ENCODE measurements at places on chromosomes 3 and 15.
A peak's percentile ranks its signal among the peaks of the same experiment; 100 is the strongest.

DNA sequence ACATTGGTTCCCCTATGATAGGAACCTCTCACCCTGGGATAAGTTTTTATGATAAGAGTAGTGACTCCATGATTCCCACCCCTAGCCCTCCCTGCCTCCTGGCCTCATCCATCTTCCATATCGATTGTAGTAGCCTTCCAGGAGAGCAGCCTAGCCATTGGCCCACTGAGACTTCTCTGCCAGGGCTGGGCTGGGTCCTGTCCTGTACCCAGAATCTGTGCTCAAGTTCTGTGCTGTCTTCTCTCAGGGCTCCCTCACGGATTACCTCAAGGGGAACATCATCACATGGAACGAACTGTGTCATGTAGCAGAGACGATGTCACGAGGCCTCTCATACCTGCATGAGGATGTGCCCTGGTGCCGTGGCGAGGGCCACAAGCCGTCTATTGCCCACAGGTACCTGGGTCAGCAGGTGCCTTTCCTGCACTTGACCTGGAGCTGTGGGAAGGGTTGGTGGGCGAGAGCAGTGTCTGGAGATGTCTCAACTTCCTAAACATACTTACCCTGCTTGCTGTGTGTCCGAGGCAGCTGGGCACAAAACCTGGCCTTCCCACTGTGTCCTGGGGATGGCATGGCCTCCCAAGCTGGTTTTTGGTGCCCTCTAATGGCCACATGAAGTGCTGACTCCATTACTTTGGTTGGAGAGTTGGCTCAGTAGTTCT is 16.6 kb upstream of the EXOG start:
- no peak for DNase-seq

- no peak for DNase-seq
Measured at GRCh38 chr15:89803941-89804800, 10.5 kb downstream of the ANPEP start.

DNA sequence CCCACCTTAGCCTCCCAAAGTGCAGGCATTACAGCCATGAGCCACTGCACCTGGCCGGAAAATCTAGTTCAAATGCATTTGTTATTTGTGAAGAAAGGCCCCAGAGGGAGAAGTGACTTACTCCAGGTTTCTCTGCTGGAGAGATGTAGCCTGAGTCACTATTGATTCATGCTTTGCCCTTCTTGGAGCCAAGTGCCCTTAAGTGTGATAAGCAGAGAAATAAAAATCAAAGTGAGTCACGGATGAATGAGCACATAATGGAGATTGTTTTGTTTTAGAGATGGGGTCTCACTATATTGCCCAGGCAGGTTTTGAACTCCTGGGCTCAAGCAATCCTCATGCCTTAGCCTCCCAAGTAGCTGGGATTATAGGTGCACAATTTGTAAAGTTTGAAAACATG is 33.1 kb downstream of the CDC25A start:
- DNase-seq: no peak

GRCh38 chr3:127351775-127352350 is 64.0 kb upstream of the PRR20G start:
- DNase-seq: no peak

DNA sequence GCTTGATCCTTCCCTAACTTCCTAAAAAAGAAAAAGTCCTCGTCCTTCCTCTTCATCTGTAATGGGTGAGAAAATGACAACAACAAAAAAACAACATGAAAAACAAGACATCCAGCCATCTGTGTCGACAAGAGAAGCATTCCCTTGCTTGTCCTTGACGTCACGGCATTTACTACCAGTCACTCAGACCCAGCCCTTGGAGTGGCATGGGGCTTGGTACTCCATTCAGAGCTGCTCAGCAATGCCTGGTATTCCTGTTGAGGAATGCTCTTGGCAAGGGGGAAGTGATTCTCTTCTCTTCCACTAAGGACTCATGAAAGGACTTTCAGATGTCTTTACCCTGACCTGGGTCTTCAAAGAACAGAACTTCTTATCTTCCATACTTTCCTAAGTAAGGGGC is 339.7 kb upstream of the RASGRP1 start:
- DNase-seq: no peak

DNA sequence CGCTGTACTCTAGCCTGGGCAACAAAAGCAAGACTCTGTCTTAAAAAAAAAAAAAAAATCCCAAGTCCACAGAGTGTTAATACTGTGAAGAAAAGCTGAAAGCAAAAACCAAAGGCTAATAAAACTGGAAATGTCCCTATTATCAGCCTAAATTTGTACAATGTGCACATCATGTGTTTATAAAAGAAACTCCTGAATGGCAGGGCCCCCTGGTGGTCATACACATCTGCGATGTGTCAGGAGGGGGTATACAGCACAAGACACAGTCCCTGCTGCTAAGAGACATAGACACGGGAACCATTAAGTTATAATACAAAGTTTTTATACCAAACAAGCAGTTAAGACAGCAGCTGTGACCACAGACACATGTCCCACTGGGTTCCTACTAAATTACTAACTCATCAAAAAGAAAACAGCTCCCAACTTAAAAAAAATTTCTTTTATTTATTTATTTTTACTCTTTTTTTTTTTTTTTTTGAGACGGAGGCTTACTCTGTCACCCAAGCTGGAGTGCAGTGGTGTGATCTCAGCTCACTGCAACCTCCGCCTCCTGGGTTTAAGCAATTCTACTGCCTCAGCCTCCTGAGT is 31.0 kb downstream of the IDH2 start:
- peak; percentile 48 for DNase-seq

DNA sequence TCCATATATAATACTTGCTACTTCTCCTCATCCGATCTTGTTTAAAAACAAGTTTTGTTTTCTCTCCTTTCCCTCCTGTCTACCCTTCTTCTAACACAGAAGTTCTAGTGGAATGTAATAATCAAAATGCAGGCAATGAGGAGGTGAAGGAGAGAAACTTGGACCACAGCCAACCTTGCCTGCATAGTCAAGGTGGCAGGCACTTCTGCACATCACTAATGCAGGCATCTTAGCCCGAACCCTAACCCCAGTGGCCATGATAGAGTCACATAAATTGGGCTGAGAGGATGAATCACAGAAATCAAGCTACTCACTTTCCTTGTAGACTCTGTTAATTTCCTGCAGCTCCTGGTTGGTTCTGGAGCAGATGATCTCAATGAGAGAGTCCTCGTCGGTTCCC is 41.0 kb downstream of the ANXA2 start:
- DNase-seq: no peak

DNA sequence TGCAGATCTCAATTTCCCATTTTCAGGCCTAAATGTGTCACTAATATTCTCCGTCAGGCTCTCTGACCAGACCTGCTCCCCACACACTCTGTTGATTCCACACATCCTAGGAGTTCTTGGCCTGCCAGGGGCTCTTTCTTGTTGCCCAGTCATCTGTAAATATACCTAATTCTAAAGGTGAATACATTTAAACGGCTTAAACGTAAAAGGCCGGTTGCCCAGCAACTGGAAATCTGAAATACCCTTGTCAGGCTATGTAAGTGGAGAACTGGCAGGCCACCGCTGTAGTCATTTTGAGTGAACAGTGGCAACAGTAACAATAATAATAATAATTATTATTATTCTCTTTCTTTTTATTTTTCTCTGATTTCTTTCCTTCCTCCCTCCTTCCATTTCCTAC is 302.7 kb downstream of the AGBL1 start:
- DNase-seq: no peak

- DNase-seq: no peak
Measured at GRCh38 chr3:13004376-13004775, 68.9 kb downstream of the IQSEC1 start.
